ENCODE measurements at places on chromosomes 7 and 10.

DNA sequence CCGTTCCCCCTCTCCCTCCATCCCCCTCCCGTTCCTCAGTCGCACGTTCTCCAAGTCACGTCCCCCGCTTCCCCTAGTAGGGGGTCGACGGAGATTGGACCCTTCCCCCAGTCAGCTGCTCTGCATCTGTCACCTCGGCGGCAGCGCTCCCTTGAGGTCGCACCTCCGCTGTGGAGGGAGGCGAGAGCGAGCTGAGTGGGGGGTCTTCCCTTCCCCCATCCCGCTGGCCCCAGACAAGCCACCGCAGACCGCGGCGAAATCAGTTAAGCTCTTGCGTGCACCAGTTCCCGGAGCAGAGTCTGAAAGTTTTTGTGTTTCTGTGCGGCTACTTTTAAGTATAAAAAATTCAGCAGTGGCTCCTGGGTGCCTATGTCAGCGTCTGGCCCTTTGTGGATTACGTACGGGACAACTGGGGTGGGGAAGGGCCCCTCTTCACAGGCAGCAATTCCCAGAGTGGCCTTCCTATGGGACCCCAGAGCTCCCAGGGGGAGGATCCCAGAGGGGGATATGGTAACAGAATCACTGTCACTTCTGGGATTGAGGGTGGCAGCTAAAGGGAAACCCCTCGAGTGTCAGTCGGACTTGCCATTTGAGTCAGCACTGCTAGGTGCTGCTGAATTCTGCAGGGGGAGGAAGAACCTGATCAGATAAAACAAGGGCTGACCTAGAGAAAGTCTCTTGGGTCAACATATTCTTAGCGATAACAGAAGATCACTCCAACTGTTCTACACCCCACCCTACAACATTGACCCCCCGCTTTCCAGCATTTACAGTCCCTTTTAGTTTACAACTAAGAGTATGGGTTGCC lies 12.5 kb upstream of the DDIT4 start:
- peak; percentile 59 for DNase-seq

DNA sequence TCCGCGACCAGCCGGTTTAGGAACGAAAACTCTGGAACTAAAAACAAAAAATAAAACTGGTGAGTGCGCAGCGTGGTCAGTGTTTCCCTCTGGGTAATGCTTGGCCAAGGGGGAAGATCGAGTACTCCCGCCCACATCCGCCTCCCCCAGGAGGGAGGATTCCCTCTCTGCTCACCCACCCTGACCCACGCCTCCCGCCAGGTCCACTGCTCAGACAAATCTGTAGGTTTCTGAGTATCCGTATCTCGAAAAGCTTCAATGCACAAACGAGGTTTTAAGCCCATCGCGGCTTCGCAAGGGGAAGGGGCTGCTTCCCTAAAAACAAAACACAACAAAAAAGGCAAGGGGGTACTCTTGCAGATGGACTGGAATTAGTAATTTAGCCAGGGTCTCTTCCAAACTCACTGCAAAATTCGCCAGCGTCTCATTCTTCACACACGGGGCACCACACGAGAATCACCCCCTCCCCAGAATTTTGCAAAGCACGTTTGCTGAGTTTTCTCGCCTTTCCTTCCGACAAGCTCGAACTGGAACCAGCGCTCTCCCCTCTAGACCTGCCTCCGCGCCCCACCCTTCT lies 75.2 kb downstream of the INSIG1 start:
- DNase-seq = no peak

DNA sequence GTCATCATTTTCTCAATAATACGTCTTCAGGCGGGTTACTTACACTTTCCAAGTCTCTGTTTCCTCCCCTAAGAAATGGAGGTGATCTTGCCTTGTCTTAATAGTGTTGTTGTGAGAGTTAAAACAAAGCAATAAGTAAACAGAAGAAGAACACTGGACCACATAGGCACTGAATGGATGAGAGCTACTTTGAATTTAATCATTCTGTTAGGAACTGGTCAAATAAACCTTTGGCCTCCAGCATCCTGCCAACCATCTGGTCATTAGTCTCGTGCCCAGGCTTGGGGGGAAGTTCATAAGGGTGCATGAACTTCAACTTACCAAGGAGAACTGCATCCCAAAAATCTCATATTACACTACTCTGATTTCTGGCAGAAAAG lies 109.4 kb upstream of the C7orf33 start:
- DNase-seq = no peak

DNA sequence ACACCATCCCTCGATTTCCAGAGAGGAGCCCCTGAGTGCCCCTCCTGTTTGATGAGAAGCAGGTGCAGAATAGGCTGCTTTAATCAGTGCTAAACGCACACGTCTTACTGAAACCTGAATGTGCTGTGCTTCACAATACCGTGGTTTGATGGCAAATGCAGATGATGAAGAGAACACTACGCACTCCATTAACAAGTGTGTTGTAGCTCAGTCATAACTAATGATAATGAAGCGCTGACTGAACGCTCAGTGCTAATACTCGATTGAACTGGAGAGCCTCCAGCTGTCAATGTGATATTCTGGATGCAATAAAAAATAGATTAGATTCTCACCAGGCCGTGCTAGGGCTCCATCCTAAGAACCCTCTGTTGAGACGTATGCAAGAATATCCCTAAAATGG lies 279.7 kb upstream of the PLPP4 start:
- DNase-seq = no peak

- DNase-seq = no peak
Measured at GRCh38 chr10:113309791-113310190, 243.1 kb upstream of the HABP2 start.
